CD4-positive, alpha-beta T cell treated with Interferon alpha-2 for 1 hour (primary cell): ENCODE measurements at places on chromosomes 12 and 14.

DNA sequence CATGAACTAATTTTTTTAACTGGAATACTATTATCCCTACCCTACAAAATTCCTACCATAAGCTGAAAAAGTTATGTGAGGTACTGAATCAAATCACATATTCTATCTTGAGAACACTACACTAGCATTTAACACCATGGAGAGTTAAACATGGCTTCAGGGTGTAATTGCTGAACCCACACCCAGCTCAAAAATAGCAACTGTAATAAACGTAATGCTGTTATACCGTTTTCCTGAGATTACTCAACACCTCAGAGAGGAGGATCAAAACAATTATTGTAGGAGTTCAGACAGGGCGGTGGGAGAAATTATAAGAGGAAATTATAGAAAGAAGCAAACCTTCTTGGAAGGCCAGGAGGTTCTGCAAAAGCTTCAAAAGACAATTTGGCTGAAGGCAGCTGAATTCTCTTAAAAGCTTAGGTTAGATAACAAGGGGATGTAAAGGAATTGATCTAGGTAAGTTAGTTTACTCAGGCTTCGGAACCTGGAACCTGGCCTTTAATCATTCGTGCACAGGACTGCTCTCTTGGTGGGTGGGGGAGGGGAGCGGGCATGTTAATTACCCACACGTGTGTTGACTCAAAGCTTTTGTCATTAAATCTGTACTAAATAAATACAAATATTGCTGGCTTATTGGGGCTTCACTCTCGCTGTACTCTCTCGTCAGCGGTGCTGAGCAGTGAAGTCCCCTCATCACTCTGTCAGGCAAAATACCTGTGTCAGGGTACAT is 12.1 kb upstream of the IPO8 start:
- DNase-seq, result no peak

DNA sequence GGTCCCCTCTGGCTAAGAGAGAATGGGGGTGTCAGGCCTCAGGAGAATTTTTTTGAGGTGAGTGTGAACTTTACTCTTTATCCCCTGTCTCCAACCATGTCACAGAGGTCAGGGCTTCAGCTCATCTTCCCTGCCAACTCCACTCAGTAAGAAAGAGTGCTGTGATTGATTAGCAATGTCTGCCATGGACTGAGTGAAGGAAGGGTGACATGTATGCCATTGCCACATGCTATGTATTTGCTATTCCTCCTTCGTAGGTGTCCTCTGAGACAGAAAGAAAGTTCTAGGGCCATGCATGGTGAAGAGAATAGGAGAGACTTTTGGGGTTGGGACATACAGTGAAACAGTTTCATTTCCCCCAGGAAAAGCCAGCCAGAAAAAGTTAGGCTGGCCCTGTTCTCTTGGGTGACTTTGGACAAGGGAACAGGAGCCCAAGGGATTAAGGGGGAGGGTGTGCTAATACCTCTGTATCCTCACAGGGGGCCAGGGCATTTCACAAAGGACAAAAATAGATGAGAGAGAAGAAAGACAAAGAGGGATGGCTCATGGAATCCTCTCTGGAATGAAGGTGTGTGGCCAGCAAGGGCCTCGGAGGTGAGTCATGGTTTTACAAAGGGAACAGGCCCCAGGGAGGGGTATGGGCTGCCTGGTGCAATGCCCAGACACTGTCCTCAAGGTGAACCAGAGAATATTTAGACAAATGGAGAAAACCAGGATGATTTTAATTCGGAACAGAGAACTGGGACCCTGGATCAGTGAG is 13.9 kb upstream of the MYL2 start:
- no peak for DNase-seq

GRCh38 chr14:23085458-23085857 is 9.5 kb downstream of the ACIN1 start:
- DNase-seq, result no peak

DNA sequence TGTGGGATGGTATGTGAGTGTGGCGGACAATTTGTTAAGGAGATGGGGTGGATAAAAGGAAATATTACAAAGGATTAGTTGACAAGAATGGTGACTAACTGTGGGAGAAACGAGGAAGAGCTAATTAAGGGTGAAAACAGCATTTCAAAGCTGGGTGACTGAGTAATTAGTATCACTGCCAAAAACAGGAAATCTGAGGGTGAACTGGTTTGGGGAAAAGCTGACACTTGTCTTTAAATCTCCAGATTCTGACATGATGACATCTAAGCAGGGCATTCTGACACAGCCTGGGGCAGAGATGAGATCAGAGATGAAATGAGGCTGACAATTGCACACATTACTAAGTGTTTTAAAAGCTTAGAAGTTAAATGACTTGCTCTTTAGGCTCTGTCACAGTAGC is 42.4 kb upstream of the CCDC175 start:
- DNase-seq, result no peak

DNA sequence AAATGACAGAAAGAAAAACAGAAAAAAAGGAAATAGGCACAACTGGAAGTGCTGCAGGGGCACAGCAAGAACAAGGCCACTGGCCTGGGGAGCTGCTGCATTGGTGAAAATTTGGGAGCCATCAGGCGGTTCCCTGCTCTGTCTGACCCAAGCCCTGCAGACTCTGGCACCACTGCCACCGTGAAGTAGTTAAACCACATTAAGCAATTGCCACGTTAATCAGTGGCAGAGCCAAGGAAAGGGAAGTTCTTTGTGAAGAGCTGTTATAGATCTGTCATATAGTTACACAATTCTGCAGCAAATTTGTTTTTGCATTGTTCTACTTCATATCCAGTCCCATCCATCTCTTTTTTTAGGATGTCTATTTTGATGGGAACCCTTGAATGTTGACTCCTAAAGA is 915.3 kb downstream of the FSCB start:
- DNase-seq, result no peak

- DNase-seq, result no peak
Measured at GRCh38 chr14:60067882-60068281, 23.8 kb upstream of the PCNX4 start.

- DNase-seq, result no peak
Measured at GRCh38 chr12:132322206-132323132, 6.9 kb downstream of the GALNT9 start.

- no peak for DNase-seq
Measured at GRCh38 chr12:85441741-85442140, 161.7 kb downstream of the ALX1 start.

GRCh38 chr12:102249079-102249841 is 51.6 kb upstream of the PMCH start:
- no peak for DNase-seq

GRCh38 chr12:131280426-131280825 is 326.7 kb downstream of the ADGRD1 start:
- no peak for DNase-seq

- no peak for DNase-seq
Measured at GRCh38 chr14:63130531-63130930, 73.7 kb upstream of the RHOJ start.

DNA sequence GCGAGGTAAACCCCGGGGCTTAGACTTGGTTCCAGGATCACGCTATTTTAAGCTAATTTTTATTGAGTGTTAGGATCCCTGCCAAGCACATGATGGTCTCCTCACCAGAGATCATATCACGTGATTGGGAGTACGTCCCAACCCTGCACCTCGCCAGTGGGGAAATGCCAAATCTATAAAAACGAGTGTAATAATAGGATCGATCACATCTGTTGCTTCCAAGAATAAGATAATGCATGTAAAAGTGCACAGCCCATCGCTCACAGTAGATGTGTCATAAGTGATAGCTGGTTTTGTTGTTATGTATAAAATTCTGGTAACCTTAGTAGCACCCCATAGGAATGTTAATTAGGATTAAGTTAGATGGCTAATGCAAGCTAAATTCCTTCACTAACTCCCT is 581.0 kb upstream of the TMEM132C start:
- no peak for DNase-seq
